ENCODE measurements at places on chromosomes 5 and 9.

DNA sequence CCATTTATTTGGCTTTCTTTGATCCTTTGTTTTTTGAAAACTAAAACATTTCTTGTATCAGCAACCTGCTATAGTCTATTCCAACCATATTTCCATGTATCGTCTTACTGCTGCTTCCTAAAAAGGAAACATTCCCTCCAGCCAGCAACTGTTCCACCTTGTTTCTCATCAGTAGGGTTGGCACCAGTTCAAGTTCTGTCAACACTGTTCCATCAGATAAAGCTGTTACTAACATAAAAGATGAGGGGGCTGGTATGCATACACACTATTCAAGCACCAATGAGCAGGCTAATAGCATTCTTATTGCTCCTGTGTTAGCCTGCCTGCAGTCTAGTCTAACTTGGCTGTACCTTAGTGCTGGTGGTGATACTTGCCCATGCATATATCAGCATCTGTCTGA is 178.3 kb downstream of the CWC27 start:
- DNase-seq, result no peak

DNA sequence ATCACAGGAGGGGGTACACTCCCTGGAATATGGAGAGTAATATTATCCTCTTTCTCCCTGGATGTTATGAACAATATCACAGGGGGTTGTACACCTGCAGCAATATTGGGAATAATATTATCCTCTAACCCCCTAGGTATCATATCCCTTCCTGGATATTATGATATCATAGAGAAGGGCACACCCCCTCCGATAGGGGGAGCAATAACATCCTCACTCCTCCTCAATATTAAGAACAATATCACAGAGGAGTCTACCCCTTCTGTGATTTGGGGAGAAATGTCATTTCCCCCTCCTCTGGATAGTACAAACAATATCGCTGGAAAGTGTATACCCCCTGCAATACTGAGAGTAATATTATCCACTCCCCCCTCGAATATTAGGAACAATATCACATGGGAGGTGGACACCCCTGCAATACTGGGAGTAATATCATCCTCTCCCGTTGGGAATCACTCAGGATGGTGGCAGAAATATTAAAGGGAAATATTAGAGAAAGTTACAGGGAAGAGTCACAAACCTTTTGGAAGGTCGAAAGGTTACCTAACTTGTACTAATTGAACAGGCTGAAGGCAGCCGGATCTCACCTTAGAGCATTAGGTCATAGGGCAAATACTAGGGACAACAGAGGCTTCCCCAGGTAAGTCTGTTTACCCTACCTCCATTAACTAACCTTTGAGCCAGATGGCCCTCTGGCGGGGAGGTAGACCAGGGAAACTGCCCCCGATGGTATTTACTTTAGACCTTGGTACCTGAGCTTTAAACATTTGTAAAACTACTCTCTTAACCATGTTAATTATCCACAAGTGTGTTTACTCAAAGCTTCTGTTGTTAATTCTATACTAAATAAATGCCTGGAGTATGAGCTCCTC is 57.5 kb upstream of the FREM1 start:
- DNase-seq, result no peak

- DNase-seq, result no peak
Observed at GRCh38 chr9:108606401-108606800, 249.4 kb downstream of the ACTL7B start.

- peak; percentile 18 for DNase-seq
Observed at GRCh38 chr5:1262381-1262780, 32.5 kb downstream of the TERT start.

- DNase-seq, result no peak
Observed at GRCh38 chr9:123997665-123998277, 13.8 kb upstream of the LHX2 start.

- DNase-seq, result no peak
Observed at GRCh38 chr5:135851186-135851914, 16.9 kb downstream of the SLC25A48 start.

DNA sequence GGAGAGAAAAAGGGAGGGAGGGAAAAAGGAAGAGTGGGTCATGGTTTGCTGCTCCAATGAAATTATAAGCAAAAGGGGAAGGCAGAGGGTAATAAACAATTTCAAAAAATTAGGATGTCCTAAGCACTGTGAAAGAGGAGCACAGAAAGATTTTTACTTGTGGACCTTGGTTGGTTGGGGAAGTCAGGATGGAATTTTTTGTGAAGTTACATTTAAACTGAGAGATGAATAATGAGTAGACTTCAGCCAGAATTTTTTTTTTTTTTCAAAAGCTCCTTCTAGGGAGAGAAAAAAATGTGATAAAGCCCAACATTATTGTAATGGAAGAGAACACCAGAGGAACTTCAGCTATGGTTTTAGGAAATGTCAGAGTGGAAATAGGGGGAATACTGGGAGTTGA is 515.9 kb upstream of the PAPPA start:
- DNase-seq, result no peak

GRCh38 chr5:15105799-15106393 is 234.3 kb upstream of the ANKH start:
- peak; percentile 60 for DNase-seq

DNA sequence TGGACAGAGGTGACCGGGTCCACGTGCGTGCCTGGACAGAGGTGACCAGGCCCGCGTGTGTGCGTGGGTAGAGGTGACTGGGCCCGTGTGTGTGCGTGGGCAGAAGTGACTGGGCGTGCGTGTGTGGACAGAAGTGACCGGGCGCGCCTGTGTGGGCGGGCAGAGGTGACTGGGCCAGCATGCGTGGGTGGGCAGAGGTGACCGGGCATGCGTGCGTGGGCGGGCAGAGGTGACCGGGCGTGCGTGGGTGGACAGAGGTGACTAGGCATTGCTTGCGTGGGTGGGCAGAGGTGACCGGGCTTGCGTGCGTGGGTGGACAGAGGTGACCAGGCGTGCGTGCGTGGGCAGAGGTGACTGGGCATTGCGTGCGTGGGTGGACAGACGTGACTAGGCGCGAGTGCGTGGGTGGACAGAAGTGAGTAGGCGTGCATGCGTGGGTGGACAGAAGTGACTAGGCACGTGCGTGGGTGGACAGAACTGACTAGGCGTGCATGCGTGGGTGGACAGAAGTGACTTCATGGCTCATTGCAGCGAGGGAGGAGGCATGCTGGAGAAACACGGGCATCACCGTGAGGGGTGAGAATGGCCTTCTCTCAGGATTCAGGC is 254.1 kb upstream of the IRX4 start:
- DNase-seq, result no peak

GRCh38 chr9:127792417-127793031 is 6.7 kb downstream of the CDK9 start:
- DNase-seq, result no peak

Measured in astrocyte of the spinal cord (primary cell).